Urothelium cell line (cell line): ENCODE measurements at places on chromosomes 3 and 15.
A peak's percentile ranks its signal among the peaks of the same experiment; 100 is the strongest.

DNA sequence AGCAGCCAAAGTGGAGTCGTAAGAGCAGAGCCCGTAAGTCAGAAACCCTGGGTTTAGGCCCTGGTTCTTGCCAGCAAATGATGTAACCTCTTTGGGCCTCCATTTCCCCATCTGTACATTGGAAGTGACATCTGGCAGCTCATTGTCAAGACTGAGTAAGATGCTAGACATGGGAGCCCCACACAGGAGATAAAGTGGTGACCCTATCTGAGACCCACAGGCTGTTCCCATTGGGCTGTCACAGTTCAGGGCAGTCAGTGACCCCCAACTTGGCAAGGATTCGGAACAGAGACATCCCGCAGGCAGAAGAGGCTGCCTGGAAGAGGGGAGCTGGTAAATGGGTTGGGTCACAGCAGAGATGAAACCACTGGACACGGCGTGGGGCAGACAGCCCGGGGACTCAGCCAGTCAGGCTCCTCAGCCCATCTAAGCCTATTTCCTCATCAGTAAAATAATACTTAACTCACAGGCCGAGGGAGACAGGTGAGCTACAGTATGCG, 1.8 kb downstream of the CLN6 start:
- DNase-seq = peak; percentile 9

- DNase-seq = no peak
Observed at GRCh38 chr15:90022905-90023700, 22.0 kb downstream of the ZNF710 start.

DNA sequence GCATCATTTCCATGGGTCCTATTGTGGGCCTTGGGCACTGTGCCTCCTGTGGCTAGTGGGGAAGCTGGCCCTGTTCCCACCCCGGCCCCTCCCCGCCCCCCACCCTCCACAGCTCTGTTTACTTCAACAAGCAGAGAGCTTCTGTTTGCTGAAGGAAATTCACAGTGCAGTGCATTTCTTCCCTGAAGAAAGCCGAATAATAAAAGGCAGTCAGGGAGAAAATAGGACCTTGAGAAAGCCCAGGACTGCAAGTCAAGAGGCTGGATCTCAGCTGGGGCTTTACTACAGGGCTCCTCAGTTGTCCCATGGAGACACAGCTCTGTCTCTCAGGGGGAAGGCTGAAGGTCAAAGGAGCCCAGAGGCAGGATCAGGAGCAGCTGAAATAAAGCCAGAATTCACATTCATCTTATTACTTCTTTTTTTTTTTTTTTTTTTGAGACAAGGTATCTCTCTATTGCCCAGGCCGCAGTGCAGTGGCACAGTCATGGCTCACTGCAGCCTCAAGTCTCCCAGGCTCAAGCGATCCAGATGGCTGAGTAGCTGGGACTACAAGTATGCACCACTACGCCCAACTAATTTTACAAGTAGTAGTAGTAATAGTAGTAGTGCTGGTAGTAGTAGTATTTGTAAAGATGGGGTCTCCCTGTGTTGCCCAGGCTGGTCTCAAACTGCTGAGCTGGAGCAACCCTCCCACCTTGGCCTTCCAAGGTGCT, 33.0 kb upstream of the LACTB start:
- no peak for DNase-seq

GRCh38 chr15:57878573-57878972, 172.1 kb downstream of the POLR2M start:
- DNase-seq = no peak

GRCh38 chr3:44478606-44479094, 1.2 kb upstream of the ZNF445 start:
- DNase-seq = no peak

DNA sequence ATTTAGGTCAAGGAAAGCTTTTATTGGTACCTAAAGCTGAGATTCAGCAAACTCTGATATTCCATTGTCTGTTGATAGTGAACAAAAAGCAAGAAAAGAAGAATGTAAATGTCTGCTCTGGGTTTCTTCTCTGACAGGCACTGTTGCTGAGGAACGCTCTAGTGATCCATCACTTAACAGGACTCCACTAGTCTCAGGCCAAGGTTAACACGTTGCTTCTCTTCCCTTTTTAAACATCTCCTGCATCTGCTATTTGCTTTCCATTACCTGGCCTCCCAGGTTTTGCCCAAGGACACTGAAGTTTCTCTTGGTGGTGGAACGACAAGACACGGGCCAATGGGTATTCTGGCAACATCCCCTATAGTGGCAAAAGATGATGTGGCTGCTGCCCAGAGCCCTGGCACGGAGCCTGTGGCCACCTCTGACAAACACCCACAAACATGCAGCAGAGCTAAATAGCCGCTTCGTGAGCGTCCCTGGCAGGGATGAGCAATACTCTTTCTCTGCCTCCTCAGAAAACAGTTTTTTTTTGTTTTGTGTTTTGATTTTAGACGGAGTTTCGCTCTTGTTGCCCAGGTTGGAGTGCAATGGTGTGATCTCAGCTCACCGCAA, 97.8 kb upstream of the AKAP13 start:
- peak; percentile 54 for DNase-seq

GRCh38 chr3:127628788-127629466, at the start of gene PODXL2:
Gene PODXL2 (plus strand): TSS chr3:127629185. CDS start chr3:127629220, 35 bp downstream.
- peak; percentile 92 for DNase-seq

DNA sequence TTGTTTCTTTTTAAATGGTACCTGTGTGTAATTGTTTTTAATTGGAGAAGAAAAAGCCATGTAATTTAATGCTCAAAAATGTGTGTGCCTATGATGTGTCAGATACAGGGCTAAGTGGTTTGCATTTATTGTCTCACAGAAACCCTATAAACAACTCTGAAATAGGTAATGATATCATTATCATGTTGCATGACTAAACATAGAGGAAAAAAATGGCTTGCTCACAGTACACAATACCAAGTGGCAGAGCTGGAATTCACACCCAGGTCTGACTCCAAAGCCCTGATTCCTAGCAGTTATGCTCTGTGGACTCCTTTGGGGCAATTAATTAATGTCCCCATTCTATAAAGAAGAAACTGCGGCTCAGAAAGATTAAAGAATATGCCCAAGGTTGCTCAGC, 237.4 kb upstream of the TRIM42 start:
- DNase-seq = no peak

DNA sequence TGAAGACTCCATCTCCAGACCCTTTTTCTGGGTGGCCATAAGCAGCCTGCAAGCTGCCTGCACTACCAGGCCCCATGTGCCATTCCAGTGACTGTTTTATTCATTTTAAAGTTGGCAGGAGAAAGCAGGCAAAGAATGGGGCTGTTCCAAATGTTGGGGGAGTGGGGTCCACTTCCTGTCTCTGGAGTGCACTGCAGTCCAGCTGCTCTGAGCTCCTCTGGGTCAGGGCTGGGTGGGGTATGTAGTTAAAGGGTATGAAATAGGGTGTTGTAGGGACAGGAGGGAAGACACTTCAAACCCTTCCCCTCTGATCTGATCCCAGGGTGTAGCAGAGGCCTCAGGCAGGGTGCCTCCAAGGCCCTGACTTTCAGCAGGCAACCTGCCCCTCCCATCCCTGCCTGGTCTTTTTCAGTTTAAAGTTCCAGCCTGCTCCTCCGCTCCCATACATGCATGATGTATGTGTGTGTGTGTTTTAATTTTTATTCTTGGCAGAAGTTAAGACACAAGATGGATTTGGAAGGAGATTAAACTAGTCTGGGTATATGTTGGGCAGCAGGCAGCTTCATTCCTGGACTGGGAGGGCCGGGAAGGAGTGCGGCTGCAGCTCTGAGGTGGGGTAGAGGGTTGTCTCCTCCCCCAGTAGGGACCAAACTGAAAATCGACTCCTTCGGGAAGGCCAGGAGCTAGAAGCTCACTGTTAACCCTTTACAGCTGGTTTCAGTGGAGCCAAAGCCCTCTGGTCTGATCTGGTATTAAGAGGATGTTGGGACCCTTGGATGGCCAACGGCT, 17.3 kb downstream of the BOC start:
- DNase-seq = no peak

DNA sequence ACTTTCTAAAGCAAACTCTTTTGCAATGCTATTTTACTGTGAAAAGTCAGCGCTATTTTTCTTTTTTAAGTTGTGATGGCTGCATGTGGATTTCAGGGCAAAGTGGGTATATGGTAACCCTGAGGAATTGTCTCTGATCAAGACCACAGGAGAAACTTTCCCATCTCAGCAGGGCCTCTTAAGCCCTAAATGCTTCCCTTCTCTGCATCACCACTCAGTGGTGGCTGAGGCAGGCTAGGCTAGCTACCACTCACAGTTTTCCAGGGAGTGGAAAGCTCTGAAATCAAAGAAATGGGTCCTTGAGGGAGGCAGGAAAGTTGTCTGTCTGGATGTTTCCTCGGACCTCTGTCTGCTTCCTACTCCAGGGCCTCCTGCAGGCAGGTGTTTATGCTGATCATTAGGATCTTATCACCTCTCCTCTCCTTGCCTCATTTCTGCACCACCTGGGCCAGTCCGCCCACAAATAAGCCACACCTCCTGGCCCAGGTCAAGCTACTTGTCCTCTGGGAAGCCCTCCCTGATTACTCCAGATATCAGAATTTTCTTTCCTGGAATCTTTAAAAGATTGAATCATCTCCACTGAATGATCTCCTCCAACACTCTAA, 37.0 kb downstream of the CEMIP start:
- DNase-seq = no peak

DNA sequence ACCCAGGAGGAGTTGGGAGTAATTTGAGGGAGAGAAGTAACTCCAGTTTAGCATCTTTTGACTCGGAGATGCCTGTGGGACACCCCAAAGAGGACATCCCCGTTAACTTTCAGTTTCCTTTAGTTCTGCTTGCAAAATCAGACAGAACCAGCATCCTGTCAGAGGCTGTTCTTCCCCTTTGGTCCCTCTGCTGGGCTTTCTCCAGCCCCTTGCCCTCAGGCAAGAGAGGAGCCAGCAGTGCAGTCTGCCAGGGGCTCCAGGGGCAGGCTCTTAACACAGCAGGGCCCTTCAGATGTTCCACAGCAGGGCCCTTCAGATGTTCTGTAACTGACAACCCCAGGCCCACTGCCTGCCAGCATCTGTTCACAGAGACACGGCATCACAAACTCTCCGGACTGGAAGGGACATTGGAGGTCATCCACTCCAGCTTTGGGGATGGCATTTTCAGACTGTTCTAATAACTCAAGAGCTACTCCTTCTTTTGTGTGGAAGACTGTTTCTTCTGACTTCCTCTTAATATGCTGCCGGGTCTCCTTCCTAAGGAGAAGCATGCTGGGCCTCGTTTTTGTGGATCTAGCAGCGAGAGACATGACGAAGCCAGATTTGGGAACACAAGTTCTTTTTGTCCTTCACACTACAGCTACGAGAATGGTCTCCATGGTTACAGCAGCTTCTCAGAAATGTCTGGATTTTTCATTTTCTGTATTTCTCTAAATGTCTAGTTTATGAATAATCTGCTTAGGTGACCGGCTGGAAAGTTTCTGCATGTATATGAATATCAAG, 51.9 kb downstream of the KY start:
- DNase-seq = no peak

- no peak for DNase-seq
Observed at GRCh38 chr3:134477938-134478337, 7.8 kb downstream of the ANAPC13 start.
